ENCODE measurements at places on chromosomes 12 and 14.

- DNase-seq: no peak
Measured at GRCh38 chr12:2288875-2289274, 236.1 kb downstream of the CACNA1C start.

DNA sequence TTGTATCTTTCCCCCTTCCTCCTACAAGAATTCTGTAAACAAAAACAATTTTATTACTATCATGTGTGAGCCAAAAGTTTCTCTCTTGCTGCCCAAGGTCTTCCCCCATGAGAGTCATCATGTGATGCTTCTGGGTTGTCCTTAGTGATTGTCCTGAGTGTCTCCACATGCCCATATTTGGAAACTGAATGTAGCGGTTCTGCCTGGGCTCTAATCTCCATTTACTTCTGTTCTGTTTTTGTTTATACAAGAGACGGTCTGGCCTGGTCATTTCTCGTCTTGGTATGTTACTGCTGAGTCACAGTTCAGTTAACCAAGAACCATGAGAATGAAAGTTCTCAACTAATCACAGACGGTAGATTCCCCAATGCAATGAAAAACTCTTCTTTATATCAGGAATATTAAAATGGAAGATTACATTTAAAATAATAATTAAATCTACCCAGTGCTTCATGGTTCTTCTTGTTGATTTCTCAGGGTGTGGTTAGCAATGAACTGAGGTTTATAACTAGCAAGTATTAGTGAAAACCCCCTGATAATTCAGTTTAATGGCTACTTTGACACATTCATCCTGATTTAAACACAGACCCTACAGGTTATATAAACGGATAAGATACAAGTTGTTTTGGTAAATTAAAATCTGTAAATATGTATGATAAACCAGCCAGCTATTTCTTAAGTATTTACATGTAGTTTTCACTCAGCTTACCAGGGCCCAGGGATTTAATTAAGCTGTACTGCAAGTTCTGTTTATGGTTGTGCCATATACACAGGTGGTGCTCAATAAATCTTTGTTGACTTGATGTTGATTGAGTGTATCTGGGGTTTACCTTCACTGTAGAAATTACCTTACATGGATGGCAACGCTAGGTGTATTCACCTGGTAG lies 81.1 kb downstream of the PELI2 start:
- DNase-seq: no peak

DNA sequence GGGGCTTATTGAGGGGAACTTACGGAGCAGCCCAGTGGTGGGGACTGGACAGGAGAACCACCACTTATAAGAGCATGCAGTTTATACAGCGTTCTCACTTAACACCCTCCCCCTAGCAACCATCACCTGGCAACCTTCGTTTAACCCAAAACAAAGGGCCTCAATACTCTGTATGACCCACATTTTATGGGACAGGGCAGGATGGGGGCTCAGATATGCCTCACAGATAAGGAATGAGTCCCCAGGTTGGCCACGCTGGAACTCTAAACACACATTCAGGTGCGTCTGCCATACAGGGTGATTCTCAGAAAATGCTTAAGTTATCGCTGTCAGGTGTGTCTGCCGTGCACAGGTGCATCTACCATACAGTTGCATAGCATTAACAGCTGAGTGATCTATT lies 99.2 kb downstream of the GCH1 start:
- no peak for DNase-seq

DNA sequence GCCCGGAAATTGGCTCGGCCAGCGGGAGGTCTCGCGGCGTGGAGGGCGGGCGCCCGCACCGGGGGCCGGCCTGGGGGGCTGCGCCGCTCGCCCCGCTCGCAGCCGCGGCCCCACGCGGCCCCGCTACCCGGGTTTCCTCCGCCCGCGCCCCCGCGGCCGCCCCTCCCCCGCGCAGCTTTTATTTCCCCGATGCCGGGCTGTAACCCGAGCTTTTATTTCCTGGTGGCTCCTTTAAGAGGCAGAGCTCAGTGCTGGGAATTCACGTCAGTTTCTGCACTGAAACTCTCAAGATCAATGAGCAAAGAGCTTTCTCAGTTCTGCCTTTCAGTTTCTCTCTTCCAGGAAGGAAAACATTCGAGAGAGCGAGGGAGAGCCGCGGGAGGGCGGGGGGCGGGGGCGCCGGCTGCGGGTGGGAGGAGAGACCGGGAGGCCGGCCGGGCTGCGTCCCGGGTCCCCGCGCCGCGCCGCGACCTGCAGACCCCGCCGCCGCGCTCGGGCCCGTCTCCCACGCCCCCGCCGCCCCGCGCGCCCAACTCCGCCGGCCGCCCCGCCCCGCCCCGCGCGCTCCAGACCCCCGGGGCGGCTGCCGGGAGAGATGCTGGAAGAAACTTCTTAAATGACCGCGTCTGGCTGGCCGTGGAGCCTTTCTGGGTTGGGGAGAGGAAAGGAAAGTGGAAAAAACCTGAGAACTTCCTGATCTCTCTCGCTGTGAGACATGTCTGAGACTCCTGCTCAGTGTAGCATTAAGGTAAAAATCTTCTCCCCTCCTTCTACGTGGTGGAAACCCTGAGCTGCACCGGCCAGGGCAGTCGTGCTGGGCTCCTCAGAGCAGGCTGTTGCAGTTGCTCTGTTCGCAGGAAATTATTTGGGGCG lies at the start of gene ETV6:
Gene ETV6, plus strand, starts transcription at position 262 of the 873 bp plus-strand sequence. Its CDS starts 454 bp downstream, at position 716.
- DNase-seq: no peak

DNA sequence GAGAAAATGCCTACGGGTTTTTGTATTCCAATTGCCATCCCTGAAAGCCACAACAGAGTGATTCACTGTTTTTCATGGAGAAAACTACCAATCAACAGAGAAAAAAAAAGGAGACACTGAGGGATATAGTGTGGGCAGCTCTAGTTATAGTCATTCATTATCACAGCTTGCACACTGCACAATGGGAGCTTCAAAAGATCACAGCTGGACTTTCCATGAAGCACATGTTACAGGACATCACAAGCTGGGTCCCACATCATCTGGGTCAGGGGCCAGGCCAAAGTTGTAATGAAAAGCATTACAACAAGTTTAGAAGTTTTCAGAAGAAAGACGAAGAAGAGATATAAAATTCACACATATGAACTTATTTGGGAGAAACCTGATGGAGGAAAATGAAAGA lies 41.5 kb downstream of the RERG start:
- DNase-seq: no peak

- DNase-seq: no peak
Measured at GRCh38 chr12:91912178-91912577, 233.5 kb downstream of the BTG1 start.

DNA sequence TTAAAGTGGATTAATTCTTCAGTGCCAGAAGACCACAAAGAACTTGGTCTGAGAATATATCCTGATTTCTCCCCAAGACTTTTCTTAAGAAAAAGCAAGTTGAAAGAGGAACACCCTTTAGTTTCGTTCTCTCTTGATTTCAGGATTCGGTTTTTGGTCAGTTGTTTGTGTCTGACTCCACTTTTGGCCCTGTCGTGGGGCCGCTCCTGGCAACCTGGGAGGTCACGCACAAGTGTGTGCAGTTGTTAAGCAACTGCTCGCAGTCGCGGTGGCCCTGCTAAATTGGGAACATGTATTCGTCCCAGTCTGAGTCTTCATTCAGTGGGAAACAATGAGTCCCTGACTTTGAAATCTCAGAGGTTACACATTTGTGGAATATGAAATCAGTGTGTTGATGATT lies 68.7 kb downstream of the RGS6 start:
- DNase-seq: no peak

DNA sequence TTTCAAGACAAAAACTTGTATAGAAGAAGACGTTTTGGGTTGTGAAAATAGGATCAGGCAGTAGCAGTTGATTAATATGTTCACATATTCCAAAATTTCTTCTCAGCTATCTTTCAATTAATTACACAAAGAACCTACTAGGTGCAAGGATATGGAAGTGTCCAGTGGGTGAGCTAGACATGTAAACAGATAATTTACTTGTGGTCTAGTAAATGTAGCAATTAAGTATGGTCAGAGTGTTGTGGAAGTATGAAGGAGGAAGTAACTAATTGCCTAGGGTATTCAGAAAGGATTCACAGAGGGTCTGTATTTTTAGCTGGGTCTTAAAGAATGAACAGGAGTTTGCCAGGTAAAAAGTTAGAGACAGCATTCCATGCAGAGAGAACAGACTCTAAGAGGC lies 5.9 kb downstream of the GOLGA5 start:
- no peak for DNase-seq

DNA sequence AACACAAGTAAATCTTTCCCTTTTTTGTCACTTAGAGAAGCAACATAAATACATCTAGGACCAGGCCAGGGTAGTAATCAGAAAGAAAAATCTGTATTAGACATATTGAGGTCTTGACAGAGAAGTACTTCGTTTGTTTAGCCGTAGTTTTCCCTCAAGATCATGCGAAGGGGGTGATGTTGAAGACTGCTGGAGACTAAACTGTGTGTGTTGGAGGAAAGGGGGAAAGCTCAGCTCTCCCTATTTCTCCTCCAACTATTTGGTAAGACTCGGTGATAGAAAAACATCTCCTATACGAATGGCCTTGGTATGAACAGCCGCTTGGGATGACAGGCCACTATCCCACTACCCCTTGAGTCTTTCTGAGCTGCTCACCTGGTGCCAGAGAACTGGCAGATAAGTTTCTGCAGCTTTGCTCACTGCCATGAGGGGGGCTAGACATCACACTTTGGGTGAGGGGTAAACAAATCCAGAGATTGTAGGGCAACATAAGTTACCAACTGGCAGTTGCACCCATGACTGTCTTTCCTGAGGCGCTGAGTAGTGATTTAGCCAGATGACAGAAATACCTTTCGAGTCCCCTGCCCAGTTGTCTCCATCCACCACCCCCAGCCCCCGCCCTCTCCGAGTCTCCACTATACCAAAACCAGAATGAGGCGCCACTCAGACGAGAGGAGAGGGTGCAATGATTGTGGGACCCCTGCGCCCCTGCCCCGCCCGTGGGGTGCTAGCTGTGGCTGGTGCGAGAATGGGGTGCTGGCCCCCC lies 685 bp downstream of the VAMP1 start:
- no peak for DNase-seq

Measured in caudate nucleus (tissue), 63 donors.